ENCODE measurements at places on chromosomes 3 and 15.
A peak's percentile ranks its signal among the peaks of the same experiment; 100 is the strongest.

GRCh38 chr15:74892313-74892712, 2.5 kb downstream of the MPI start:
- DNase-seq, result no peak

- DNase-seq, result peak; percentile 61
Observed at GRCh38 chr3:127482216-127483004, 108.1 kb downstream of the TPRA1 start.

- no peak for DNase-seq
Observed at GRCh38 chr15:80154336-80154735, 1.5 kb downstream of the FAH start.

DNA sequence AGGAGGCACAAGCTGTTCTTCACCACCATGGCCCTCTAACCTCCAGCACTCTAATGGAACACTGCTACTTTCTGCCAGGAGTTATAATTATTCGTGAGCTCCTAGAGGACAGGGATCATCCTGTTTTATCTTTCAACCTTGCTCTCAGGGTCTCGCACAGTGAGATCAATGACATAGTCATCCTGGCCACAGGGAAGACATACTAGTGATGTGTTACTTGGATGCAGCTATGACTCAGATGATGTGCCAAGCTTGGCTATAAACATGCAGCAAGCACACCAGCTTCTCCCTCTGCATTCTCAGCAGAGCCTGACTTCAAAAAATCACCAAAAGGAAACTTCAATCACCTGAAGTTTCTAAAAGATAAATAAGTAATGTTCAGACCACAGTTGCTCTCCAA, 203.8 kb upstream of the HES1 start:
- no peak for DNase-seq

DNA sequence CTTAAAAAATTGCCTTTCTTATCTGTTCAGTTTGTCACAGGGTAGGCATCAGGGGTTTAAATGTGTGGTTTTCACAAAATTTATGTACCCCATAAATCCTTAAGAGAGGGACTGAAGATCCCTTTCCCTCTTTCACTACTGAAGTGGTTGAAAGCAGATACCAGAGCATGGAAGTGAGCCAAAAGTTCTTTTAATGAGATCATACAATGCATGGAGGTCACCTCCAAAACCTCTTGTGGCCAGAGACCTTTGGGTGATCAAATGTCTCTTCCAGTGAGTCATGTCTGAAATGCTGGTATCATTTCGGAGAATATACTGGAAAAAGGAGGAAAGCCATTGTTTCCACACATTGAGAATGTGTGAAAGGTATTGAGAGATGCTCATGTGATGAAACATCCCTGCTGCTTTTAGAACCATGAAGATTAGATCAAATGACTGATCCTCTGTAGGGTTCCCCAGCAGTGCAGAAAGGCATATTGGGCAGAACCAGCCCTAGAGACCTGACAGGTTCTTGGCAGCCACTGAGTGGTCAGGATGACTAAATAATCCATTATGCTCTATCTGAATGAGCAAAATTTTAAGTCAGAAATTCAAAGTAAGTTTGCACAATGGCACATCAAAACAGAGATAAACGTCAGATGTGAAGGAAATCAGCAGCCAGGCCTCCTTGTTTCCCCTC, 165.8 kb upstream of the SLC2A2 start:
- peak; percentile 82 for DNase-seq

- no peak for DNase-seq
Observed at GRCh38 chr3:52076896-52077780, 20.8 kb upstream of the DUSP7 start.

All from astrocyte of the hippocampus (primary cell).